ENCODE measurements at places on chromosomes 6 and 20.

GRCh38 chr6:43829470-43829869 lies 59.5 kb downstream of the VEGFA start:
- DNase-seq, result no peak

GRCh38 chr20:45051204-45052060 lies 49.5 kb downstream of the KCNS1 start:
- DNase-seq, result no peak

DNA sequence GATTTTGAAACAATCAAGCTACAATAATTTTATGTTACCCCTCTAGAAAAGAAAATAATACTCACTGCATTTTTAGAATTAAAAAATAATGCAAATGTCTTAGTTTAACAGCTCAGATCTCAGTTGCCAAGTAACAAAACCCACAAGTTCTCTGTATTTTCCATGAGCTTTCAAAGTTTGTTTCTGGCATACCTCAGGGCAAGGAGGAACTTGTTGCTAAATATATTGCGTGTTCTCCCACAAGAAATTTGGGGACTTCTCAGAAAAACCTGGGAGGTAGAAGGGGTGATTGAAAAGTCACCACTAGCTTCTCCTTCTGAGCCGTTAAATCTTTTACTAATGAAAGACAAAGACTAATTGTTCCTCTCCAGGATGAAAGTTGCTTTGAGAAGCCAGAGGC lies 236.8 kb upstream of the MARCKS start:
- DNase-seq, result no peak

- DNase-seq, result no peak
These were observed 579.2 kb downstream of the EPM2A start for GRCh38 chr6:145155873-145156782.

GRCh38 chr20:56278196-56278595 lies 29.7 kb downstream of the MC3R start:
- no peak for DNase-seq

GRCh38 chr20:24353135-24353690 lies 116.2 kb upstream of the SYNDIG1 start:
- DNase-seq, result no peak

- DNase-seq, result no peak
These were observed 54.9 kb downstream of the ANKRD6 start for GRCh38 chr6:89487864-89488263.

DNA sequence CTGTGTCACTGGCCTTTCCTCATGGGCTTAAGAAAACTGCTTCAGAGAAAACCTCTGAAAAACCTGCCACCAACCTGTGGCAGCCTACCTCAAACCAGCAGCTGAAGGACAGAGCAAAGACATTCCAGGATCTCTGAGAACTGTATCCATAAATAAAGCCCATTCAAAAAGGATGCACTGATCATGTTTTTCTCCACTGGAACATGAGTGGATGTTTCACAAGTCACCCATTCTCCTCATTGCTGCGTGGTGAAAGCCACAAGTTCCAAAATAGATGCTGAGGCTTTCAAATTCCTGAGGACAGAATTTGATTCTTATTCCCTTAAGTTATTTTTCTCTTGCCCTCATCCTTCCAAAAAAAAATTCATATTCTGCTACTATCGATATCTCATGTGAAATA lies 280.6 kb downstream of the KHDC1L start:
- no peak for DNase-seq

DNA sequence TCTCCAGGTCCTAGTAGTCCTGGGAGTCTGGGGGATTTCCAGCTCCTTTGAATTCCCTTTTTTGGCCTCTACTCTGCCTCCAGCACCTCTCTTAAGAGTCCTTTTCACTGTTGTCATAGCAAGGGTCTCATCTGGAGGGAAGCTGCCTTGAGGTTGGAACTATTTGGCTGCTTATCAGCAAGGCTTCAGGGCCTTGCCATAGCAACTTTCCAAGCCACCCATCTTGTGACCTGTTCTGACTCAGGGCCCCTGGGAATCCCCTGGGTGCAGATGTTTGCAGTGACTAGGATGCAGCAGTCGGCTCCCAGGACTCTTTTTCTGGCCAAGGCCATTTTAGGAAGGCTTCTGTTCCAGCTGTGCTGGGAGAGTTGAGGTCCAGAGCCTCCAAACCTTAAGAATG lies 12.4 kb downstream of the PKIG start:
- DNase-seq, result no peak

DNA sequence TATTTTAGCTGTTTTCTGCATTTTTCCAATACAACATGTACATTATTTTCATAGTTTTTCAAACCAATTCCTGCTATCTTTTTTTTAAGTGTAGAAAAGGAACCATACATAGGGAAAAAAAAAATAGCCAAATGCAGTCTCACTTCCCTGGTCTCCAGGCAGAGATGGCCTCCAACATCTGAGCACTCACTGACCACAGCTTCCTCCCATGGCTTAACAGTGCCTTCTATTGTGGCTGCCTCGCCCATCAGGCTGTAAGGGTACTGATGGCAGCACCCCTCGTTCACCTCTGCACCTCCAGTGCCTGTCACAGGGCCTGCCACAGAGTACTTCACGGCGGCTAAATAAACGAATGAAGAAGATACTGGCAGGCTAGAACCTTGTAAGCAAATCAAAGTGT lies 591.1 kb downstream of the PTPRT start:
- no peak for DNase-seq

DNA sequence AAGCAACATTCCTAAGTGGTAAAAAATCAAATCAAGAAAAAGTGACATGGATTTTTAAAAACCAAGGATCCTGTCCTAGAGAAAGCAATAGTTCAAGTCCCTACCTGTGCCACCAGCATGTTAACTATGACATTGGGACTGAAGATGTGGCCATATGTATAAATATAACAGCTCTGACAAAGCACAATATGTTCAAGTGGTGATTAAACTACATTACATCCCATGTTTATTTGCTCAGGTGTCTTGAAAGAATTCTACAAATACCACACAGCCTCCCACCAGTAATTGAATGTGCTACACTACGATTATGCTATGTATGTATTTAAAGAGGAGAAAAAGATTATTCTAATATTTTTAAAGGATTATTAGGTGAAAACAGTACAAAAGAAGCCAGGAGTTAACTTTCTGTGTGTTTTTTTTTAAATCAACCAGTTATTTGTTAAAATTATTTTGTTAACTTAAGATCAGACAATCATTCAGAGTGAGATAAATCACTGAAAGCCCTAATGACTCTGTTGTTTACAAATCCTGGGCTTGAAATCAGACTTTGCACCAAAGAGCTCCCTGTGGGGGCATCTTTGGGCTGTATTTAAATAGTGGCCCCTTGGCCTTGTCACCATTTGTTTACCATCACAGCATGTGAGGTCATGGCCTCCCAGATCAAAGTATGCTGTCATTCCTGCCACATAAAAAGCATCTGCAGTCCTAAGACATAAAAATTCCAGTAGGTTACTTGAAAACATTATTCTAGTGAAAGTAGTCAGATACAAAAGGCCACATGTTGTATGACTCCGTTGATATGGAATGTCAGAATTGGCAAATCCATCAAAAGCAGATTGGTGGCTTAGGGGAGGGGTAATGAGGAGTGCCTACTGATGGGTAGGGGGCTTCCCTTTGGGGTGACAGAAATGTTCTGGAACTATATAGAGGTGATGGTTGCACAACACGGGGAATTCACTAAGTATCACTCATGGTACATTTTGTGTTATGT lies 17.1 kb downstream of the TTLL2 start:
- no peak for DNase-seq

DNA sequence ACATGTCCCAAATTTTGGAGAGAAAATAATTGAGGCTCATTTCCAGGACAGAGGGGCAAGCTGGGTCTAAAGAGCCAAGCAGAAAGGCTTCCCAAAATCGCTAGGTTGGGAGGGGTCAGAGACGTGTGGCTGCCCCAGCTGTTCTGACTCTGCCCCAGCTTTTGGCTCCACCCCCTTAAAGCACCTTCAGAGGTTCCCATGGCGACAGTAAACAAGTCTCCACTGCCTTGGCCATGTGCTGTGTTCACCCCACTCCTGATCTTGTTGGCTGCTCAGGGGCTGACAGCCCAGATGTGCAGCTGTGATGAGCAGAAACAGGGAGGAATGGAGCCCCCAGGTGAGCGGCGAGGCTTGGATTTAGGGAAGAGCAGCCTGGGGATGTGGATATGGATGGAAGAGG lies 72.8 kb upstream of the SPTLC3 start:
- DNase-seq, result no peak

GRCh38 chr6:62492192-62492822 lies 206.3 kb upstream of the KHDRBS2 start:
- no peak for DNase-seq

- DNase-seq, result no peak
These were observed 251.3 kb downstream of the ANKRD60 start for GRCh38 chr20:57977141-57977540.

DNA sequence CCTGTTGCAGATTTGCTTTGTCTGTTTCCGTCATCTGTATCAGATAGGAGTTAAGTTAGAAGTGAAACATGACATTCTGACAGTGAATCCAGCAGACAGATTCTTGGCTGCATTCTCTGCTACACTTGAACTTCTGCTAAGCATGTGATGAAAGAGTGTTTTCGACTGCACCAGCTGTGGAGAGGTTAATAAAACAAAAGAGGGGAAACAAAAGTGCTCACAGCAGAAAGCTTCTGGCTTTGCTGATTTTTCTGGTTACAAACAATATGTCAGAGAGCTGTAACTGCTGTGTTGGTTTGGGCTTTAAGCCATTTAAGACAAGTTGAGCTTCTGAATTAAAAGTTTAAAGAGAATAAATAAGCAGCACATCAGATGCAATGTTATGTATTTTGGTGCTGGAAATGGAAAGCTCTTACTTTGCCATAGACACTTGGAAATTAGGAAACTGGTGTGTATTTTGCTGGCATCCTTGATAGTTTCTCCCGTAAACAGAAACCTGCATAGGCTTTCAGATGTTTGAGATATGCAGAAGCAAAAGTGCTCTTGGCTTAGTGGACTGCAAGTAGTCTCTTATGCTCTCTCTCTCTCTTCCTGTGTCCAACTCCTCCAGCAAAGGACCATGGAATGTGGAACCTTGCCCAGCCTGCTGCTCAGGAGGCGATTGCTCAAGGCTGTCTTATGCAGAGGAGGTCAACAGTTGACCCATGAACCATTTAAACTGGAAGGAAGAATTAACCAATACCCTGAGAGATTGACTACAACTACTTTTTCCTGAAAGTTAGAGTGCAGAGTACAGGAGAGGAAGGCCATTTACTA lies 104.9 kb downstream of the RPS12 start:
- peak; percentile 31 for DNase-seq

GRCh38 chr6:39197922-39198500 lies 31.3 kb downstream of the KCNK5 start:
- DNase-seq, result no peak

- DNase-seq, result no peak
These were observed 12.5 kb downstream of the SIRT5 start for GRCh38 chr6:13586603-13587542.

DNA sequence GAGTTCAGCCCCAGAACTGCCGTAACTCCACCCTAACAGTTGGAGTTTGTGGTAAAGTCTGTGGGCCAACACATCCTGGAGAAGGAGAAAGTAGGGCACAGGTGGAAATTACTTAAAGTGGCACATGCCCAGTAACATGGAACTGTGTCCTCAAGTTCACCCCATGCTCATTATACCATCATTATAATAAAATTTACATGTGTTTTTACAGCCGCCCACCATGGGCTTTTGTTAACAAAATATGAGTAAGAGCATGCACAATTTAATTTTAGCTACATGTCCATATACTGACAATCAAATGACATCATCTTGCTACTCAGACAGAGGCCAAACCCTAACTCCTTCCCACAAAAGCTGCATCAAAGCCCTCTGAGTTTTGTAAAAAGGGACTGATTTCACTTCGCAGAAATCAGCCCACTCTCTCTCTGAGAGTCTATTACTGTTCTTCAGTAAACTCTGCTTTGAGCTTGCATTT lies 17.3 kb upstream of the ELOVL4 start:
- no peak for DNase-seq

- no peak for DNase-seq
These were observed 60.8 kb upstream of the APCDD1L start for GRCh38 chr20:58575776-58576602.

GRCh38 chr6:113011801-113012200 lies 664.7 kb downstream of the RFPL4B start:
- DNase-seq, result peak; percentile 46

- peak; percentile 1 for DNase-seq
These were observed 331.8 kb downstream of the RIMS1 start for GRCh38 chr6:72218125-72218524.

- no peak for DNase-seq
These were observed 369.3 kb downstream of the ZFAND3 start for GRCh38 chr6:38188677-38189335.

DNA sequence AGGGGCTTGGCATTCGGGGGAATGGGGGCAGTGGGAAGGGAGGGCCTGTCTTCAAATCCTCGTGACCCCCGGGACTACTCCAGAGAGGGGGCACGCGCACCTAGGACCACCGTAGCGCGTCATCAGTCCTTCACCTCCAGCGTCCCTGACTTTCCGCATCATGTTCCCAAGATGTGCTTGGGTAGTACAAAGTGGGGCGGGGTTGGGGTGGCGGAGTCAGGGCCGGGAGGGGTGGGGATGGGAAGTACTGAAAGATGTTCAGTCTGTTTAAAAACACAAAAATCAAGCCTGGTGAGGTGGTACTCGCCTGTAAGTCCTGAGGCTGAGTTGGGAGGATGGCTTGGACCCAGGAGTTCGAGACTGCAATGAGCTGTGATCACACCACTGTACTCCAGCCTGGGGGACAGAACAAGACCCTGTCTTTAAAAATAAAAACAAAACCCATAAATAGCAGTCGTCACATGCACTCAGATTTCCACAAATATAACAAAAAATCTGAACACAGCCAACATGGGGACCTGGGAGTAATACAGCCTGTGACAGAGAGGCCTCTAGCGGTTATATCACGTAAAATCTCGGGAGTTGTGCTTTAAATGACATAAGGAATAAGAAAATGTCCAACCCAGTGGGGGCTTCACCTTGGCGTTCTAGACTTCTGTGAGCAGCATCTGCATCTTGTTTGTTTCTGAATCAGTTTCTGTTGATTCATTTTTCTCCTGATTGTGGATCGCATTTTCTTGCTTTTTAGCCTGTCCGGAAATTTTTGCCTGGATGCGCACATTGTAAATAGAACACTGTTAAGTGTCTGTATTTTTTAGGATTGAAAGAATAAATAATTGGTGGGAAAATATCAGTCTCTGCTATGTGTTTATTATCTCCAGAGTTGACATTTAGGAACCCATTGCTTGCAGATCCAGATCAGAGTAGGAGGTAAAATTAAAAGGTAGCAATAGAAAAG lies 698 bp upstream of the LRP11 start:
- no peak for DNase-seq

DNA sequence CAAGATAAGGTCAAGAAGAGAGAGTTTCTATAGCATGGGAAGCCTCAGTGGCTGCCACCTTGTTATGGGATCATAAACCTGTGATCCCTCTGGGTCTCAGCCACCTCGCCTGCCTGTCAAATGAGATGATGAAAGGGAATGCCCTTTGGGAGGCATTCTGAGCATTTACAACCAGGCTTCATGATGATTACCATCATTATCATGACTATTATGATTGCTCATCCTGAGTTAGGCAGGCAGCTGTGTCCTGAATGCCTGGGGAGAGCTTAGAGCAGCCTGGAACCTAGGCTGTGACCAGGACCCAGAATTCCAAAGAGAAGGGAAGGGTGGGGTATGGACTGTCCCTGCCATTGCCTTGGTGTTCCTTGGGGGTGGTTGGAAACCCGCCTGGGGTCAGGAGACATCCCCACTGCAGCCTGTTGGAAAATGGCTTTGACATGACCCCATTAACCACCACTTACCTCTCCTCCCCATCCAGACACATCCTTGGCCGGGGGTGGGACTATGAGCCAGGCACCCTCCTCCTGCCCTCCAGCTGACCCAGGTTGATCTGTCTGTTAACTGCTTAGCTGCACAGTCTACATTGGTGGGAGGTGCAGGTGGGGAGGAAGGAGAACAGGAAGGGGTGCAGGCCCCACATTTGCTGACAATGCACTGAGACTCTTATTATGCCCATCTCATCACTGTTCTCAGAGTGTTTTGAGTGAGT lies 51.9 kb downstream of the LRFN2 start:
- no peak for DNase-seq
